Spleen (tissue), 13 donors: ENCODE measurements at places on chromosomes 6 and 20.

GRCh38 chr6:31702405-31702818, 712 bp downstream of the ABHD16A start:
- H3K4me3 ChIP-seq, result peak overlapping the region; percentile 52
- peak overlapping the region; percentile 98 for H3K27ac ChIP-seq
- peaks cover 10% of the 10 kb centered on the region for H3K36me3 ChIP-seq
- peaks cover 34% of the 10 kb centered on the region for H3K4me1 ChIP-seq

DNA sequence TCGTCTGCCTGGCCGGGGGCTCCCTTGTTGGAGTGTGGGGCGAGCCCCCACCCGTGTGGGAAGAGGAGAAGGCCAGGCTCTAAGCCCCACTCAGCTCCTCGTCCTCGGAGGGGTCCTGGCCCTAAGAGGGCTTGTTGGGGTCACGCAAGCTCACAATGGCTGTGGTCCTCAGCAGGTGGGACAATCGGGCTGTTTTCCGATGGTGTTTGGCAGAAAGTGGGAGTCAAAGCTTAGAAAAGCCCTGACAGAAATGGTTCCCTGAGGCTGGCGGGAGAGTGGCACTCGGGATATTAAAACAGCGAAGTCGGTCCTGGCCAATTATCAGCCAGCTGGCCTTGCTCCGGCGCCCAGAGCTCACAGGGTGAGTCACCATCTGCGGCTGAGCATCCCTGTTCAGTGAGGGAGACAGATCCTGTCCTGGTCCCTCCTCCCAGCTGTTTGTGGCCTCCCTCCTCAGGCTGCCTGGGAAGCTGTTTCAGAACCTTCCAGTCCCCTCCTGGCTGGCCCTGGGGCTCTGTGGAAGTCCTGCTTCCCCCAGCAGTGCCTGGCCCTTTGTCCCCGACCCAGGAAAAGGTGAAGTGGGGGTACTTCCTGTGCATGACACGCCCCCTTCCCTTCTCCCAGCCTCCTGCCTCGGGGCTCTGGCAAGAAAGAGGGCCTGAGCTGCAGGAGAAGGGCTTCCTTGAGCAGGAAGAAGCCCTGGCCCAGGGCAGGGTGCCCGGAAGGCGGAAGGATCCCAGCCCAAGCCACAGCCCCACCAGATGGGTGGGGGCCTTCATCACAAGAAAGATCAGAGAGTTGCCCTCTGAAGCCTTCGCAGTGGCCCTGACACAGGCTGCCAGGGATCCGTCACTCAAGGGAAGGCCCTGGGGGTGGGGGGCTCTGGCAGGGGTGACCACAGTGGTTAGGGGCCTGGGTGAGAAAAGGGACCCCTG, 53.6 kb upstream of the BHLHE23 start:
- no peak overlapping the region for H3K27ac ChIP-seq
- H3K36me3 ChIP-seq, result no peaks in the 10 kb centered on the region
- H3K27me3 ChIP-seq, result peaks cover 62% of the 10 kb centered on the region
- peak; percentile 58 for DNase-seq

GRCh38 chr20:38129248-38129865, 35.7 kb downstream of the TGM2 start:
- H3K36me3 ChIP-seq, result no peaks in the 10 kb centered on the region
- DNase-seq, result peak; percentile 25
- H3K4me3 ChIP-seq, result no peak overlapping the region
- H3K27me3 ChIP-seq, result no peaks in the 10 kb centered on the region
- peaks cover 7% of the 10 kb centered on the region for H3K4me1 ChIP-seq

GRCh38 chr6:133724726-133725125, 164.2 kb upstream of the TCF21 start:
- H3K36me3 ChIP-seq, result no peaks in the 10 kb centered on the region
- H3K27ac ChIP-seq, result no peak overlapping the region
- H3K4me1 ChIP-seq, result no peaks in the 10 kb centered on the region
- H3K4me3 ChIP-seq, result no peak overlapping the region
- H3K27me3 ChIP-seq, result no peaks in the 10 kb centered on the region

GRCh38 chr6:143400258-143401067, 50.0 kb downstream of the ADAT2 start:
- no peak for DNase-seq
- H3K36me3 ChIP-seq, result no peaks in the 10 kb centered on the region
- H3K27me3 ChIP-seq, result no peaks in the 10 kb centered on the region
- peaks cover 14% of the 10 kb centered on the region for H3K4me1 ChIP-seq
- no peak overlapping the region for H3K27ac ChIP-seq
- no peak overlapping the region for H3K4me3 ChIP-seq

- H3K4me3 ChIP-seq, result no peak overlapping the region
- no peak overlapping the region for H3K27ac ChIP-seq
- no peaks in the 10 kb centered on the region for H3K36me3 ChIP-seq
Measured at GRCh38 chr6:52877168-52877567, 32.3 kb downstream of the GSTA3 start.

GRCh38 chr20:7879883-7880282, 60.4 kb downstream of the HAO1 start:
- no peaks in the 10 kb centered on the region for H3K36me3 ChIP-seq
- no peaks in the 10 kb centered on the region for H3K27me3 ChIP-seq
- no peak overlapping the region for H3K4me3 ChIP-seq
- H3K4me1 ChIP-seq, result no peaks in the 10 kb centered on the region
- no peak overlapping the region for H3K27ac ChIP-seq

GRCh38 chr6:11324453-11325015, 92.1 kb upstream of the NEDD9 start:
- no peak overlapping the region for H3K4me3 ChIP-seq
- H3K36me3 ChIP-seq, result peaks cover 39% of the 10 kb centered on the region
- DNase-seq, result no peak
- no peaks in the 10 kb centered on the region for H3K27me3 ChIP-seq

DNA sequence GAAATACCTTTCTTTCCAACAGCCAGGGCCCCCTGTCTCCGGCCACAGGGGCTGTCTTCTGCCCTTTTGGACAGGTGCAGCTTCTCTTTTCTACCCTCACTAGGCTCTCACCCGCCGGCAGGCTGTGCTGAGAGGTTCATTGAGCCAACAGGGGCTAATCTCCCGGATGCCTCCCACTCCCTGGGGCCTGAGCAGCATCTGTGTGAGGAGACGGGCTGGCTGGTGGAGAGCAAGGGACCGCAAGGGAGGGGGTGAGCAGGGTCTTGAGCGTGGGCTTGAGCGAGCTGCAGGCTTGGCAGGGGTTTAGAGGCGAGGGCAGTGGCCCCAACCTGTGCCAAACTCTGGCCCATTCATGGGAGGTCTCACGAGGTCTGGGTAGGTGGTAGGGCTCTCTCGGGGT, 56.5 kb upstream of the CST7 start:
- H3K36me3 ChIP-seq, result no peaks in the 10 kb centered on the region
- no peaks in the 10 kb centered on the region for H3K27me3 ChIP-seq
- H3K4me1 ChIP-seq, result no peaks in the 10 kb centered on the region
- no peak for DNase-seq
